ENCODE measurements at places on chromosomes 6 and 20.

GRCh38 chr20:47921408-47921807, 136.1 kb upstream of the SULF2 start:
- DNase-seq = no peak

GRCh38 chr20:37020636-37021035, 69.1 kb upstream of the SAMHD1 start:
- no peak for DNase-seq

- no peak for DNase-seq
Observed at GRCh38 chr6:137878486-137879285, 11.6 kb downstream of the TNFAIP3 start.

DNA sequence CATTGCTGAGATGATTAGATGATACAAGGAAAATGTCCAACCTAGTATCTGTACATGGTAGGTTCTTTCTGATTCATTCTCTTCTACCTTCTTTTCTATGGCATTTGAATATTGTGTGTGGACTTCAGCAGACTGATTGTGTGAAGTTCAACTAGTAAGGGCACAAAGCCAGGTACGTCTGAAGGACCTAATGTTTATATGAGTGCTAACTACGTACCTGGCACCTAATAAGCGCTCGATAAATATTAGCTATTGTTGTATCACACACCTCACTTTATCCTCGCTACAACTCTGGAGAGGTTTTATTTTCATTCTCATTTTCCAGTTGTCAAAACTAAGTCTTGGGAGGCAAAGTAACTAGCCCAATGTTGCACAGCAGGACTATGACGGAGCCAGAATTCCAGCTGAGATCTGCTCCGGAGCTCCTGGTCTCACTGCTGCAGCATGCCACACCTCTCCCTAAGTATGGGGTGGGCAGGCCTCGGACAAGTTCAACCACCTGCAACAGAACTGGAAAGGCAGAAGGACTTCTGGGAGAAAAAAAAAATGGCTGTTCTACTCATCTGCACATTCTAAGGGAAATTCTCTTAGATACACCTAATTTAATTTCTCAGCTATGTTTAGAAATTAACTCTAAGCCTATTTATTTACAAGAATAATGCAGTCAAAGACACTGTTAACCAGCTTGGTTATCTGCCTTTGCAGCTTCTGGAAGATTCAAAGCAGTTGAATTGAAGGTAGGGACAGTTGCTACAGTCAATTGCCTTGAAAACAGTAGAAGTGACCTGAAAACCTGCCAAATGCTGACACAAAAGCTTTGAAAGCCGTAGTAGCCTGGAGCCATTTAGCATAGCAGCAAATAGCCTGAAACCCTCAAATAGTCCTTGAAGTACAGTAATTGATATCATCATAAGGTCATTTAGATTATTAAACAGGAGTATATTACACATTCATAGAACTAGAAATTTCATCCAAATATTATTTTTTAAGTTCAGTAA, 165.0 kb downstream of the PDE7B start:
- no peak for DNase-seq

DNA sequence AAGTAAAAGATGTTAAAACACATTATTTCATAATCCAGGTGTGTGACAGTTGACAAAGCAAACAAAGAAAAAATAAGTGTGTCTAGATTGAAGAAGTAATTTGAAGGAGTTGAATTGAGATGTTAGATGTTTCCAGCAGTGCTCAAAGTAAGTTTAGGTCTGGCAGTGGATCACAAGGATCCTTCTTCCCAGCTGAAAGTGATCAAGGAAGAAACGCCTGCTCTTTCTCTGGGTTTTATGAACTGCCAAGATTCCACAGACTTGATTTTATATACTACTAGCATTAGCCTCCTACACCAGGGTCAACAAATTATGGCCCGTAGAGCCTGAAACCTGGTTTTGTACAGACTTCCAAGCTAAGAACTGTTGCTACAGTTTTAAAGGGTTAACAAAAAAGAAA, 30.3 kb downstream of the STX7 start:
- no peak for DNase-seq

GRCh38 chr20:31896049-31896448, 25.6 kb downstream of the TTLL9 start:
- no peak for DNase-seq

DNA sequence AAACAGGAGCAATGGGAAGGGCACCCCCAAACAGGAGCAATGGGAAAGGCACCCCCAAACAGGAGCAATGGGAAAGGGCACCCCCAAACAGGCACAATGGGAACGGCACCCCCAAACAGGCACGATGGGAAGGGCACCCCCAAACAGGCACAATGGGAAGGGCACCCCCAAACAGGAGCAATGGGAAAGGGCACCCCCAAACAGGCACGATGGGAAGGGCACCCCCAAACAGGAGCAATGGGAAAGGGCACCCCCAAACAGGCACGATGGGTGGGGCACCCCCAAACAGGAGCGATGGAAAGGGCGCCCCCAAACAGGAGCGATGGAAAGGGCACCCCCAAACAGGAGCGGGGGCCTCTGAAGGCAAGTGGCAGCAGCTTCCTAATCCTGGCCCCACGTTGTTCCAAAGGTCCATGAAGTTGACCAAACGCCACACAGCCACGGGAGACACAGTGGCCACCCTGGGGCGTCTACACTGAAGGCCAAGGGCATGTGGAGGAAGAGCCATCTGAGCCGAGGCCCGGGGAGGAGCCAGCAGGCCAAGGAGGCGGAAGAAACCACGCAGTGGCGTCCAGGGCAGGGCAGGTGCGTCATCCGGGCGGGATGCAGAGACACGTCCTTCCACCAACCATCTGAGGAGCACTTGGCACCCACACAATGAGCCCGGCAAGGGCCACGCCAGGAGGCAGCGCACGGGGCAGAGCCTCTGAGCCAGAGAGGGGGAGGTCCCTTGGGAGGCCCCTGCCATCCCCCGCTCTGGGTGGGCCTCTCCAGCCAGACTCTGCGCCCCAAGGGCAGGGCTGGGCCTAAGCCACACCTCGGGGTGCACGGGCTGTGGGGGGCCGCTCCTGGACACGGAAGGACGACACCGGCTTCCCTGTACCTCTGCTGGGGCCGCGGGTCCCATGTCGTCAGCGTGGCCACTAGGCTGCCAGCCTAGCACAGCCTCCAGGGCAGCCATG, 21.5 kb upstream of the NTSR1 start:
- no peak for DNase-seq

DNA sequence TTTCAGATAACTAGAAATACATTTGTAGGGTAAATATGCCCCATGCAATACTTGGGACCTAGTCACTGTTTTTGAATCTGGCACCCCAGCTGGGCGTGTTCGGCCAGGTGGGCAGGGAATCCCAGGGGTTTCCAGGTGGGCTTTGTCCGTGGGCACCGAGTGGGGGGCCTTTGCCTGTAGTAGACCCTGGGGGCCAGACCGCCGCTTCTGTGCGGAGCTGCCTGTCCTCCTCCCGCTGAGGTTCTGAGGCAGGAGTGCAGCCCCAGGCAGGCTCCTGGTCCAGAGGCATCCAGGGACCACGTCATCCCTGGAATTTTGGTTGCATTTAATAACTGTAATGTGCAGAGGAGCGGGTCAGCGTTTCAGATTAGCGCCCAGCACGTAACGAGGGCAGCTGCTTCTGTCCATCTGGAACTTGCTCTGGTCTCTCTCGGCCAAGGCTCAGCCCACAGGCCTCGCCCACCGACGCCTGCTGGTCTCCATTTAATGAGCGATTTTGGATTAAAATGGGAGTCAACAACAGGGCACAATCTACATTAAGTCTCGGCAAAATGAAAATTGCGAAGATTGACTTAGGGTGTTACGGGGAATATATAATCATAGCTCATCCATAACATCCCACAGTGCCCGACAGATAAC, 12.8 kb downstream of the BHLHE23 start:
- no peak for DNase-seq

DNA sequence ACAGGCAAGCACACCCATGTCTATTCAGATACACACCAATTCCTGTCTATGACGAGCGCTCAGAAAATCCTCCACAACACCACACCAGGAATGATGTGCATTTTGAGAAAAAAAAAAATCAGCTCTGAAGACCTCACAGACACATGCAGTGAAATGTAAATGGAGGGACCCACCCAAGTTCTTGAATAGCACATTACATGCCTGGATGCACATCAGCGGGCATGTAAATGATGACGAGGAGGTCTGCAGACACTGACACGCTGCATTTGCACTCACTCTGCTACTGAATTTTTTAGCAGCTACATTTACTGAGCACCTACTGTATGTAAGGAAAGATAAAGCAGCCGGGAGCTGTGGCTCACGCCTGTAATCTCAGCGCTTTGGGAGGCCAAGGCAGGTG, 14.7 kb downstream of the NRSN2 start:
- no peak for DNase-seq

DNA sequence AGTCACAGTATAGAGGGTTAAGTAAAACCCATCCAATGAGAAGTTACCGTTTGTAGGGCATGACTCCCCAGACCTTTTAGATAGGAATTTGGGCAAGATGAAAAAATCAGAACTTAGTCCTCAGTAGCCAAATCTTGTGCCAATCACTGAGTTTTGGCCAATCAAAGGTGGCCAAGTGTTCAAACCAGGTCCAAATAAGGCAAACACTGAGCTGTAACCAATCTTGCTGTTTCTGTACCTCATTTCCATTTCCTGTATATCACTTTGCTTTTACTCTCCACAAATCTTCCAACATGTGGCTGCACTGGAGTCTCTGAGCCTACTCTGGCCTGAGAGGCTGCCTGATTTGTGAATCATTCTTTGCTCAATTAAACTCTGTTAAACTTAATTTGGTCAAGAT, 81.8 kb upstream of the GPR6 start:
- no peak for DNase-seq

GRCh38 chr20:676315-676937, 824 bp upstream of the SCRT2 start:
- DNase-seq = no peak

- no peak for DNase-seq
Observed at GRCh38 chr6:139007428-139007827, 19.4 kb upstream of the REPS1 start.

DNA sequence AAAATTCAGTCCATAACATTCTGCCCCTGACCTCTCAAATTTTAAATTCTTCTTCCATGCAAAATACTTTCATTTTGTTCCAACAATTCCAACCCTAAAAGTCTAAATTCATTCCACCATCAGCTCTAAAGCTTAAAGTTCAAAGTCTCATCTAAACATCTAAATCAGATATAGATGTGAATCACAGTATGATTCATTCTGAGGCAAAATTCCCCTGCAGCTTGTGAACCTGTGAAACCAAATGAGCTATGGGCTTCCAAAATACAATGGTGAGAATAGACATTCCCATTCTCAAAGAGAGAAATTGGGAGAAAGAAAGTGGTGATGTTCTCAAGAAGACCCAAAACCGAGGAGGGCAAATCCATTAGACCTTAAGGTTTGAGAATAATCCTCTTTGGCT, 309.8 kb downstream of the HIVEP2 start:
- no peak for DNase-seq

DNA sequence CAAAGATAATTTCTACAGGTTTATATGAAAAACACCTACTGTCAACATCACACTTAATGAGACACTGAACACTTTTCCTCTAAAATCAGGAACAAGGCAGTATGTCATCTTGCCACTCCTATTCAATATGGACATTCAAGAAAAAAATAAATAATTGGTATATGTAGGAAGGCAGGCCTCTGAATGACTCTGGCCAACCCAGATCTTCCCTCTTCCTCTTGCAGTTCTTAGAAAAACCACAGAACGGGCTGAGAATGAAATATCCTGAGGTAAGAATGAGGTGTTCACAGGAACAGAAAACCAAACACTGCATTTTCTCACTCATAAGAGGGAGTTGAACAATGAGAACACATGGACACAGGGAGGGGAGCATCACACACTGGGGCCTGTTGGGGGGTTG, 1207.2 kb upstream of the CITED2 start:
- DNase-seq = no peak

GRCh38 chr6:39980839-39981580, 46.7 kb upstream of the MOCS1 start:
- DNase-seq = peak; percentile 2

DNA sequence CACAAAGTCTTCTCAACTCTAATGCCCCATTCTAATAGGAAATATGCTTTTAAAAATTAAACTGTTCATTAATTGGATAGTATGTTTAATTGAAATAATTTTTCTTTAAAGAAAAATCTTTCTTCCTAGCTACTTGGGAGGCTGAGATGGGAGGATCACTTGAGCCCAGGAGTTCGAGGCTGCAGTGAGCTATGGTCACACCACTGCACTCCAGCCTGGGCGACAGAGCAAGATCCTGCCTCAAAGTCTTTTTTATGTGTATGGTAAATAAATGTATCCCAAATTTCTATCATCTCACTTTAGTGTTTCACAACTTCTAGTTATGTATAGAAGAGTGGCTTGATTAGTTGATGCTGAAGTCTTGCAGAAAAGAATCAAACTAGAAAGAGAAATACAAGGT, 4.5 kb downstream of the DSE start:
- no peak for DNase-seq

DNA sequence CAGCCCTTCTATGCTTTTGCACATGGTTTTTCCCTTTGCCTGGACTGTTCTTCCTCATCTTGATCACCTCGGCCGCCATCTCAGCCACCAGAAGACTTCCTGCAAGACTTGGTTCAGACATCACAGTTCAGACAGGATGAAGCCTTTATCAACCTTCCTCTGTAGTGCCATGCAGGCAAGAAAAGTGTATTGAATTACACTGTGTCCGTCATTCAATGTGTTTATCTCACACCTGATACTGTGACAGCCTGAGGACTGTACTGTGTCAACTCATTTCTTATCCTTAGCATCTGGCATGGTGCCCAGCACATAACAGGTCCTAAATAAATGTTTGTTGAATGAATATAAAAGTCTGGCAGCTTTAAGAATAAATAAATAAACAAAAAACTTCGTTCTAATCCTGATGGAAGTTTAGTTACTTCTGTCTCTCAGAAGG, 133.3 kb upstream of the MAN1A1 start:
- DNase-seq = no peak

DNA sequence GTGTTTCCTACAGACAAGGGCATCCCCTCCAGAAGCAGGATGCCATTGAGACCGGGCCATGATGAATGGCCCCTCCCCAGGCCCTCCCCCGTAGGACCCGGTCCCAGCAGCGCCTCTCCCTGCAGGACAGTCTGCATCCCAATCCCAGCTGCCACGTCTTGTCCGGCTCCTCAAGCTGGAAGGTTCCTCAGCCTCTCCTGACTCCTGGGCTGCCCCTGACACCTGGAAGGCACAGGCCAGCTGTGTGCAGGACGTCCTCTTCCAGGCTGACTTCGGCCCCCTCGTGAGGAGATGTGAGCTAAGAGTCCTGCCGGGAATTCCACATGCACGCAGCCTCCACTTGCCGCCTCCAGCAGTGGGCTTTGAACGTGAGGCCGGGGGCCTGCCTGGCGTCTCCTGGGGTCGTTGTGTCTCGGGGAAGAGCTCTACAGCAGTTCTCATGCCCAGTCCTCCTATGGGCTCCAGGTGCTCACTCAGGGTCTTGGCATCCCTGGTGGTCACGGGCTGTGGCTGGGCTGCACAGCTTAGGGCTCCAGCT, 64.4 kb downstream of the TAF4 start:
- no peak for DNase-seq

DNA sequence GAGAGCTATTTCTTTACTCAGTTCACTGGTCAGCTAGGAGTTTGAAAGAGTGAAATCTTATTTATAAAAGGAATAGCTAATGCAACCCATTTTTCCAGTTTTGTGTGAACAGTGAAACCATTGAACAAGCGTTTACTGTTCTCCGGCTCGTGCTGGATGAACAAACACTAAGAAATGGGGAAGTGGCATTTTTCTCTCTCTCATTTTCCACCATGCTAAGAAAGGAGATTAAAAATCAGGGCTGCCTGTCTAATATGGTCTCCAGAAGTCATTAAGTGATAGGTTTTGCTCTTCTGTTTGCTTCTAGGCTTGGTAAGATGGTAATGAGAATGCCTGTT, 774 bp upstream of the SFT2D1 start:
- peak; percentile 64 for DNase-seq

- DNase-seq = no peak
Observed at GRCh38 chr20:45918182-45918737, 6.3 kb upstream of the PLTP start.

Measured in GF-D8 (cell line).